ENCODE measurements at places on chromosomes 2 and 18.
A peak's percentile ranks its signal among the peaks of the same experiment; 100 is the strongest.

DNA sequence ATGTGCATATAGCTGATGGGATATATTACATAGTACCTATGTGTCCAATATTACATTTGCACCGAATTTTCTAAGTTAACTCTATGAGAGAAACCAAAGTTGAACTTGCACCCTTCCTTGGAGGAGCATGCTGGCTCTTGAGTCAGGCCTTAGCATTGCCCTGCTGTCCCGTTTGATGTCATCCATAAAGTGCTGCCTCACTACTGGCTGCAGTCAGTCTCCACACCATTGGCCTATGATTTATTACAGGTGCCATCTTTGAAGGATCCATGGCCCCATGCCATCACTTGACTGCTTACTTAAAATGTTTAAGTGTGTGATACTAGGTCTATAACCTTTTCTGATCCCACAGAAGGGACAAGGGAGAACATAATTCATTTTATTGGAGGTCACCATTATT lies 249.3 kb upstream of the RBBP8 start:
- DNase-seq = no peak

- DNase-seq = no peak
These were observed 9.8 kb upstream of the NDUFV2 start for GRCh38 chr18:9092665-9093064.

DNA sequence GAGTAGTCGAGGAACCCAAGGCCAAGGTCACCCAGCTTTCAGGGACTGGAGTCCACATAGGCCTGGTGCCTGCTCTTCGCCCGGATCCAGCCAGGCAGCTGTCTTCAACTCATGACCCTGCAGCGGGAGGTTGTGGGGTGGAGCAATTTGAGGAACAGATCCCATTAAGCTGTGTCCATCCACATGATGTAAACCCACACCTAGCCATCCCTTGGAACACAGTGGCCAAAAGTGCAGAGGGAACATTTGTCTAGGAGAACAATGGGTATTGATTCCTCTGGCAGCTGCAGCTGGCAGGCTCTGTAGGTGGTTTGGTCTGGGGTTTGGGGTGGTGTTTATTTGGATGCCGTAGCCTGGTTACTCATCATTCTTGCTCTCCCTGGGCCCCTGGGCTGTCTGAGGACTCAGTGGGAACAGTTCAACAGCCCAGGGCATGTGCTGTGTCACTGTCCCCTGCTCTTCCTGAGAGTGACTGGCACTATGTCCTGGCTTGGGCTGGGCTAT lies 99.4 kb downstream of the TFCP2L1 start:
- no peak for DNase-seq

DNA sequence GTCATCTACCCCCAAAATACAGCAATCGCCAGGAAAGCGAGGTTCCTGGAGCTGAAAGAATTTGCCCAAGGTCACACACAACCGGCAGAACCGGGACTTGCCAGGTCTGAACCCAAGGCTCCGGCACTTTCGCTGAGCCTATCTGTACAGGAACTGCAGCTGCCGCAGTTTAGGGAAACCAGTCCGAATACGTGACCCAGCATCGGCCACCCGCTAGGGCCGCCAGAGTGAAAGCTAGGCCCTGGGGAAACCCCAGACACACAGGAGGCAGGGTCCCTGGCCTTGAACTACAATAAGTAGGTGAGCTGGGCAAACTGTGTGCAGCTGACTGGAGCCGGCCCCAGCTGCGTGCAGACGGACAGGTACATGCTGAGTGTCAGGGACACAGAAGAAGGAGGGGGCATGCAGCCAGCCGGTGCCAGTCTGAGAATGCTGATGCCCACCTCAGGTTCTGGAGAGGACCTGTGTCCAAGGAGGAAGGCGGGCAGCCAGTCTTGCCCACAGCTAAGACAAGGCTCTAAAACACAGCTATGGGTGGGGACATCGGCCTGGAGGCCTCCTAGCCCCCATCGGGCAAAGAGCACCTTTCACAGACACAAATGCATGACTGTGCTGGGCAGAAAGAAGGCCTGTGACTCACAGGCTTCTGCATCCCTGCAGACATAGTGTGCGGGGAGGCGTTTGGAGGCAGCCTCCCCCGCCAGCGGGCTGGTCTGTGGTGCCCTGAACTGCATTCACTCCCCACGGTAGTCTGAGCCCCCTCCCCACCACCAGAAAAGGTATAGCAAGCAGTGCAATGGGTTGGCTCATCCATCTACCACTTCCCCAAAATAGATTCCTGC lies 107.4 kb upstream of the ID2 start:
- DNase-seq = no peak

GRCh38 chr2:106609780-106610179 lies 122.6 kb downstream of the CD8B2 start:
- DNase-seq = no peak

DNA sequence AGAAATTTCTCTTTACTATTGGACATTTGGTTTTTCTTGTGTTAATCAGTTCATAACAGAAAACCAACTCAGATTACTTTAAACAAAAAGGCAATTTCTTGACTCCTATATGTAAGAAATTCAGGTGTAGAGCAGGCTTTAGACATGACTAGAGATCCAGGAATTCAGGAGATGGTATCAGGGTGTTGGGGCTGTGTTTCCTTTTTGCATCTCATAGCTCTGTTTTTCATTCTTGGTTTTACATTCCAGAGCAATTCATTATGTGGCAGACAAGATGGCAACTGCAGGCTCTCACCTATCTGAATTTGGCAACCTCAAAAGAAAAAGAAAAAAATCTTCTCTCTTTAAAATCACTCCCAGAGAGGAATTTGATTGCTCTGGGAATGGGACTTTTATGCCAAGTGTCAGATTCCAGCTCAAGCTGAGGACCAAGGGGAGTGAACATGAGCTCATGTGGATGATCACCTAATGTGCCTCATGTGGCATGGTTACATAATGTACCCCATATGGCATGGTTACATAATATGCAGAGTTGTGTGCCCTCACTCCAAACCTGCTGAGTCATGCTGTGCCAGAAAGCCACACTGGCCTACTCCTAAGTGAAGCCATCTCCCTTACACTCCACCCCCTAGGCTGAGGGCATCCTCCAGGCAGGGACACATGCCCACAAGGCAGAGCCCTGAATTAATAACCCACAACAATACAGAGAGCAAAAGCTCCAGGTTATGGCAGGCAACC lies 282.7 kb downstream of the MBD2 start:
- DNase-seq = no peak

DNA sequence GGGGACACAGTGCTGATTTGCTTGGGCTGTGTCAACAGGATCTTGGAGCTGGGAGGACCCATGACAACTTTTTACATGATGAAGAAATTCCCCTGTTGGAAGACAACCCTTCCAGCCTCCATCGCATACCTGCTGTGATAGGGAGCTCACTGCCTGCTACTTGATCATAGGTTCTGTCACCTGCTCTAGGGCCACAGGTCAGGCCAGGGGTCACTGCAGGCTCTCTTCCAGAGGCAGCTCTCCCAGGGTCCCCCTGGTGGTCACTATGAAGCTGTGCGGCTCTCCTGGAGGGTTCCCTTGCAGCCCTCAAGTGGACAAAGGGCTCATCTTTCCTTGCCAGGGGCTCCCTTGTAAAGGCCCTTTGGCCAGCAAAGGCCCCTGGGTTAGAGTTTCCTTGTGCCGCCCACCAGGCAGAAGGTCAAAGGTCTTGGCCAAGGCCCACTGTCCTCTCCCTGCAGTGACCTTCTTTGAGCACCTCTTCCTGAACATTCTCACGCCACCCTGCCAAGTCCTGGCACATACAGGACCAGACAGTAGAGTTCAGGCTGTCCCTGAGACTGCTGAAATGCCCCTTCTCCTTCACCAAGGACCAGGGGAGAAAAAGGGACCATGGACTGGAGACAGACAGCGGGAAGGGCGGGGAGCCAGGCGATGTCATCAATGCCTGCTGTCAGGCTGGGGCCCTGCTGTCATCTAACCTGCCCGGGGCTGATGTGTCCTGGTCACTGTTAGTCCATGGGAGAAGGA lies 345.1 kb downstream of the DYSF start:
- DNase-seq = no peak

DNA sequence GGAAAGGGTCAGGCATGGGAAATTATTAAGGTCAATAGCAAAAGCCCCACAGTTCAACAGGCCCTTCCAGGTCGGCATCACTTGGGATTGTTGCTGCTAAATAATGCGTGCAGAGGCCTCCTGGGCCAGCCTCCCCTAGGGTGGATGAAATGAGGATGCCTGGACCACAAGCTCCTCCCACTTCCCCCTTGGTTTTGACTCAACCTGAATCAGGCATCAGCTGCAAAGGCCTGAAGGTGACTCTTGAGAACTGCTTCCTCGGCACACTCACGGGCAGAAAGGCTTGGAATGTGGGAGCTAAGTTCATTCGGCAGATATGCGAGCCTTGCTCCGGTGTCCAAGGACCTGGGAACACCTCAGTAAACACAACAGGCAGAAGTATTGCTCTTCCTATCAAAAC lies 69.3 kb downstream of the MBP start:
- peak; percentile 63 for DNase-seq

DNA sequence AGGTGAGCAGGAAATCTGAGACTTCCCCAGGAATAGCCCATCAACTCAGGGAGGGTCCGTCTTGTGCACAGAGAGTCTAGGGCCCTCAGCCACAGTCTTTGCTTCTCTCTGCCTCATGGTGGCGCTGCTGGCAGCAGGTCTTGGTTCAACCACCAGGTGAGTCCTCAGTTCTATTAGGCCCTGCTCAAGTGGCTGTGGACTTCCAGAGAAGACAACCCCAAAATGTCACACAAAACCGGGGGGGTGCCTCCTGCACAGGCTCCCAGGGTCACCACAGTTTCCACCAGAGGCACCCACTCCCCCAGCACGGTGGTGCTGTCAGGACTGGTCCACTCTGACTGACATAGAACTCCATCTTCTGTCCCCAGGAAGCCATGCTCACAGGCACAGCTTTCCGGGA lies 2.4 kb upstream of the CHRNG start:
- no peak for DNase-seq

DNA sequence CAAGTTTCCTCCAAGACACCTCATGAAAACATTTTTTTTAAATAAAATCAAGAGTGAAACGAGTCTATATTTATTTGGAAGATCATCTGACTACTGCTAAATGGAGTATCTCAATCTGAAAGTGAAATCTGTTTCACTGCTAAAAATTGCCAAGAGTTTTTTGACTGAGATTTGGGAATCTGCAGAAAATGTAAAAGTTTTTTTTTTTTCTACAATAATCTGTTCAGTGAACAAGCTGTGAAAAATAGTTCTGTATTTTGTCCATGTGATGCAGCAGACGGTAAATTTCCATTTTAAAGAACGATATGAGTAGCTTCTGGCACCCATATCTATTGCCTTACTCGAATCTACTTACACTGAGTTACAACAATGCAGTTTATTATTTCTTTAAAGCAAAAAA lies 519.7 kb downstream of the PLCL1 start:
- no peak for DNase-seq

- no peak for DNase-seq
These were observed 339.0 kb downstream of the SMAD2 start for GRCh38 chr18:47591429-47591828.

DNA sequence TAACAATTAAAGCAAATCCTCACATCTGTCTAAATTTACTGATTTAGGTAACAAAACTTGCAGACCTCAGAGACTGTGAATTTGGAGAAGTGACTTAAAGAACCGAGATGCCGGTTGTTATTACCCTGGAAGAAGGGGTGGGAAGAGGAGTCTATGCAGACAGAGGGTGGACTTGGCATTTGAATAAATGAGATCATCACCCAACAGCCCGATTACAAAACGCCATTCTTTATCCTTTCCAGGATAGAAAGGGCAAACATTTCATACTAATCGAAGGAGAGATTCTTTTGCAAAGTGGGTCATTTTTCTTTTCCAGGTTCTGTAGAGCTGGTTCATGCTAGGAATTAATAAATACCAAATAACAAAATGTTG lies 73.1 kb upstream of the TPO start:
- DNase-seq = no peak

DNA sequence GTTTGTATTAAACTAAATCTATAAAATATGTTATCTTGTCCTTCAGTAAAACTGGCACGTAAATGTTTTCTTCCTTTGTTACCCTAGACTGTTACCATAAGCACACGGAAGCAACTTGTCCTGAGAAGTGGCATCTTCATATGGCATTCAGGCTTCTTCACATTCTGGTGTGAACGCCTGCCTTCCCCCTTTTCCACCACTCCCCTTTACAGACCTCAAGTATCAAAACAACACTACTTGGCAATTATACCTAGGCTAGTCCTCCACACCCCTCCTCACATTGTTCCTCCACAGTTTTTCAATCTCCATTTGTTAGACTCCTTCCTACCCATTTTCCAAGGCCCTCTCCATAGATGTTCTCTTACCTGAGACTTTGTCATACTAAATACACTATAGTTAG lies 2.9 kb downstream of the MEX3C start:
- DNase-seq = no peak

- DNase-seq = no peak
These were observed 11.5 kb upstream of the ASB1 start for GRCh38 chr2:238415036-238415764.

DNA sequence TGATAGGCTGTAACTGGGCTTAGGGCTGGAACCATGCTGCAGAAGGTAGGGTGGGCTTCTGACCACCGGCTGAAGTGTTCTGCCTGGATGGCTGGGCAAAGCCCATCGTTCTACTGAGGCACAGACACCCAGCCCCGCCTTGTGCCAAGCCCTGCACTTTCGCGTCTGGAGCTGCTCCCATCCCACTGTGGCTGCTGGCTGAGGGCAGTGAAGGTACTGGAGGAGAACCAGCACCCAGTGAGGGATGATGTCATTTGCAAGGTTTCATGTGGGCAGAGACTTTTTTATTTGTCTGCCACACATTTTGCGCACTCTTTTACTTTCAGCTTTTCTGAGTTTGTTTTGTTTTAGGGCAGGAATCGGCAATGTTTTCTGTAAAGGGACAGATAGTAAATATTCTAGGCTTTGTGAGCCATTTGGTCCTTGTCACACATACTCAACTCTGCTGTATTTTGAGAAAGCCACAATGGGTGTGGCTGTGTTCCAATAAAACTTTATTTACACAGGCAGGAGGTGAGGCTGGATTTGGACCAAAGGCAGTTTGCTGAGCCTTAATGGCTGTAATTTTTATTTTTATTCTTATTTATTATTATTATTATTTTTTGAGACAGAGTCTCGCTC lies 85.6 kb downstream of the ASB1 start:
- DNase-seq = no peak

DNA sequence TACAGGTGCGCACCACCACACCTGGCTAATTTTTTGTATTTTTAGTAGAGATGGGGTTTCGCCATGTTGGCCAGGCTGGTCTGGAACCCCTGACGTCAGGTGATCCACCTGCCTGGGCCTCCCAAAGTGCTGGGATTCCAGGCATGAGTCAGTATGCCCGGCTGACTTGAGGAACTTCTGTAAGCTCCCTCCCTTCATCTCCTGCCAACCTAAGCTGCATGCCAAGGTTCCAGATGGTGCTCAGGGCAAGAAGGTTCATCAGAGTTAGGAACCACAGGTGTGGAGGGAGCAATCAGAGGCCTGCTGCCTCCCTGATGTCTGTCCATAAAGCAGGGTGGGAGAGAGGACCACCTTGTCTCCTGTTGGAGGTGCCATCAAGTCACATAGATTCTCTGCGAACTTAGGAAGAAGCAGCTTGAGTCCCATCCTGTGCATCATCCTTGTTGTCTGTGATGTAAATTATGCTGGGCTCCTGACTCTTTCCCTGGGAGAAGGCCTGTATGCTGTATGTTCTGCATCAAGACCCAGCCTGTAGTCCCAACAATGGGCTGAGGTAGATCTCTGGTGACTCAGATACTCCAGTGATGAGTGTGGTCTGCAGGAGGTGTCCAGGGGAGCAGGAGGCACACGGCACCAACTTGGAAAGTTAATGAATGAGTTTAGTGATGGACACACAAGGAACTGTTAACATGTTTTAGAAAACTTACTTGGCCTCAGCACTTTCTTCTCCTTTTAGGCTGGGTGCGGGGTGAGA lies 53.1 kb downstream of the TMEM17 start:
- no peak for DNase-seq
